ENCODE measurements at places on chromosomes 7 and 10. TPM values are rescaled to one million over a fixed set of nuclear protein-coding genes. Genes with fewer than 3 reads are reported as not detected.

MARVELD1 gene
- total RNA-seq = 20.2 TPM

CALY gene
- not detected for total RNA-seq

NEURL1 gene
- total RNA-seq = 0.22 TPM

MPP7 gene
- total RNA-seq = 6.6 TPM

OPALIN gene
- total RNA-seq = not detected

METTL27 gene
- 14.3 TPM for total RNA-seq

SPDYE8 gene
- not detected for total RNA-seq

SCART1 gene
- 2.2 TPM for total RNA-seq

CUZD1 gene
- total RNA-seq = 0.93 TPM

- no peak for DNase-seq
These were observed 157.1 kb upstream of the AOAH start for GRCh38 chr7:36881233-36881874.

DNA sequence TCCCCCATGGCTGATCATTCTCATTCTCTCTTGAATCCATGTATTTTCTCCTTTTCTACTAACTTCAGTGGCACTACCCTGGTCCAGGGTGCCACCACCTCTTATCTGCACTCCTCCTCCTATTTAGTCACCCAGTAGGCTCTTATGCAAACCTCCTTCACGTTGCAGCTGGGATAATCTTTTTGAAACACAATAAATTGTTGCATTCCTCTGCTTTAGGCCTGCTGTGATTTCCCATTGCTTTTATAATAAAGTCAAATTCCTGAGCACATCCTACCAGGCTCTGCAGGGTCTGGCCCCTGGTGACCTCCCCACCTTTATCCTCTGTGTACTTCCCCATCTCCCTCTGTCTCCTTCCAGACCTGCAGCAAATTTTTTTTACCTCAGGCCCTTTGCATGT lies 112.7 kb upstream of the KIAA1217 start:
- DNase-seq = no peak

GRCh38 chr10:62961951-62962523 lies 145.9 kb upstream of the EGR2 start:
- DNase-seq = no peak

GRCh38 chr7:84248267-84248666 lies 53.7 kb upstream of the SEMA3A start:
- no peak for DNase-seq

DNA sequence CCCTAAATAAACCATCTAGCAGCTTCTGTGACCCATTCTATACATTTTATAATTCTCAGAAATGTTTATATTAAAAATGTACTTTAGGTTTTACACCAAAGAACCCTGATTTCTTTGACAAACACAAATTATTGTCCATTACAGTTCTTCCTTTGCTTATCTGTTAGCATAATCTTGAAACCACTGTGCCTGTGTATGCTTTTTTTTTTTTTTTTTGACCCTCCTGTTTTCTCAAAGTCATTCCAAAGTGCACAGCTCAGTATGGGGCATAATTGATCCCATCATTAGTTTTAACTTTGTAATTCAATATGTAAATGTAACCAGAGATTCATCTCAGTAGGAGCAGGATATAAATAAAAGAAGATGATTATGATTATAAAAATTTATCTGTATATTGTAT lies 229.3 kb downstream of the DGKB start:
- no peak for DNase-seq

GRCh38 chr7:66664590-66665293 lies 36.1 kb downstream of the KCTD7 start:
- DNase-seq = no peak

DNA sequence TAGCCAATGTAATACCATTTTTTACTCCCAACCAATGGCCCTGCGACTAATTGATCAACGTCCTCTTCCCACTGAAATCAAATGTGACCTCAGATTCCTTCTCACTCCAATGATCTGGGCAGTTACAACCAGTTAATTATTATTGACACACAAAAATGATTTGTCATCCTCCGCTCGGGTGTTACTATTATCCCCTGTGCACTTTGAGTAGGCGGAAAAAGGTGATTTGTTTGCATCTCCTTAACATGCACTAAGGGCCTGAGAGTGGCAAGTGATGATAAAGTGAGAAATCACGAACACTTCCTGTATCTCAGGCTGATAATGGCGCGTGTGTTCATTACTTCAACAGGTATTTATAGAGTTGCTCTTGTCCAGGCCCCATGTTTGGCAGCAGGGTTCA lies 40.9 kb upstream of the PNLIP start:
- DNase-seq = no peak

GRCh38 chr10:44864051-44864450 lies 47.1 kb upstream of the TMEM72 start:
- DNase-seq = peak; percentile 55

DNA sequence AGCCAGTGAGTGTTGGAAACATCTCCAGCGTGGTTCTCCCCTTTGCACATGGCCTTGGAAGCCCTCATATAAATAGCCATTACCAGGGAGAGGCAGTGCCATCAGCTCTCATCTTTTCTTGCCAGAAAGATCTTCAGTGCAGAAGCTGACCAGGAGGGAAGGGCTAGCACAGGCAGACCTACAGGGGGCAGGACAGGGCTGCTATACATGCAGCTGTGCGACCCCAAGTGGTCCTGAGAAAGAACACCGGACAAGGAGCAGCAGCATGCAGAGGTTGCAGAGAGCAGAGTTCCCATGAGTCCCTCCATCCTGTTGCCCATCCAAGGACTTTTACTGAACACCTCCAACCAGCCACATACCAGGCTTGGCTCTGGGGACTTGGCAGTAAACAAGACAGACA lies 17.1 kb downstream of the GRID1 start:
- DNase-seq = no peak

DNA sequence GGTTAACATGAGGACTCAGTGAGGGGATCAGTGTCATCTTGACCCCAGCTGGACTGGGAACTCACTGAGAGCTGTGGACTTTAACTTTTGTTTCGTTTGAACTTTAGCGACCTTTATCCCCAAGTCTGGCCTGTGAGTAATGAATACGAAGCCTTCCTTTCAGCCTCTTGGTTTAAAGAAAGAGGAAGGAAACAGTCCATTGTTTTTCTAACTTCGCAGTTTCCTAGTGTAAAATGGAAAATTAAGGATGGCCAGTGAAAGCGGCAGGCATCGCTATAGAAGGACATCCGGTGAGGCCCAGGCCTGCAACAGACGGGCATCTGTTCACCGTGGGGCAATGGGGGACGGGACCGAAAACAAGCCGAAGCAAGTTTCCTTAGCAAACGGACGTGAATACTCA lies 44.1 kb upstream of the ADO start:
- DNase-seq = no peak

Data from Calu3 (cell line).